ENCODE measurements at places on chromosomes 4 and X.

GRCh38 chr4:6271701-6272465 lies 2.2 kb downstream of the WFS1 start:
- no peak for DNase-seq

GRCh38 chrX:5788910-5789309 lies 439.8 kb downstream of the NLGN4X start:
- no peak for DNase-seq

DNA sequence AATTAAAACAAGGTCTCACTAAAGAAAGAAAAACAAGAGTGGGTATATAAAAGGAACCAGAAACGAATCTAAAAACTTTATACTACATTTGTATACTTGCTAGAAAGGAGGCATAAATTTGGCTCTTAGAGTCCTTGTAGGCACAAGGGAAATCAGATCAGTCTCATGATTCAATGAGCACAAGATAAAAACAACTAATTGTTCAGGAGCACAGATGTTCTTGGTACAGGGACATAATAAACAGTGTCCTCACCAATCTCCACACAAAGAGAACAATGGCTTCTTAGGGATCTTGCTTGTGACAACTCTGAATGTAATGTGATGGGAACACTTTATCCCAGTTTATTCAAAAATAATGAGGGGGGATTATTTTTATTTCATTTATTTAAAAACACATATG lies 28.3 kb downstream of the TMEM144 start:
- DNase-seq = no peak

- no peak for DNase-seq
These were observed 50.8 kb downstream of the SMIM14 start for GRCh38 chr4:39587881-39588280.

- DNase-seq = no peak
These were observed 24.7 kb upstream of the CENPVL3 start for GRCh38 chrX:51643377-51643776.

DNA sequence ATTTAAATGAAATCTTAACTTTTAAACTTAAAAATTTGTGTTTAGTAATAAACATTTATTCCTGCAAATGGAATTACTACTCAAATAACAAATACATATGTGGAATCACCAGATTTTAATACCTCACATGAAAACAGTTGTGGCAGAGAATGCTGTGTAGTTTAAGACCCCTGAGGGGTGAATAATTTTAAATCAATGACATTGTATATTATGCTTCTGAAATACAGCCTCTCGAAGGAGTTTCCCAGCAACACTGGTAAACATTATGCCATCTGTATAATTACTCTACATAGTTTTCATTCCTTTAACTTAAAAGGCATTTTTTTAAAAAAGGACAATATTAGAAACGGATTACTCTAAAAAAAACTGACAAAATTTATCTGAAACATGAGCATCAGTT lies 2313.3 kb downstream of the ARAP2 start:
- no peak for DNase-seq

GRCh38 chr4:94814237-94814636 lies 56.5 kb downstream of the BMPR1B start:
- DNase-seq = no peak

DNA sequence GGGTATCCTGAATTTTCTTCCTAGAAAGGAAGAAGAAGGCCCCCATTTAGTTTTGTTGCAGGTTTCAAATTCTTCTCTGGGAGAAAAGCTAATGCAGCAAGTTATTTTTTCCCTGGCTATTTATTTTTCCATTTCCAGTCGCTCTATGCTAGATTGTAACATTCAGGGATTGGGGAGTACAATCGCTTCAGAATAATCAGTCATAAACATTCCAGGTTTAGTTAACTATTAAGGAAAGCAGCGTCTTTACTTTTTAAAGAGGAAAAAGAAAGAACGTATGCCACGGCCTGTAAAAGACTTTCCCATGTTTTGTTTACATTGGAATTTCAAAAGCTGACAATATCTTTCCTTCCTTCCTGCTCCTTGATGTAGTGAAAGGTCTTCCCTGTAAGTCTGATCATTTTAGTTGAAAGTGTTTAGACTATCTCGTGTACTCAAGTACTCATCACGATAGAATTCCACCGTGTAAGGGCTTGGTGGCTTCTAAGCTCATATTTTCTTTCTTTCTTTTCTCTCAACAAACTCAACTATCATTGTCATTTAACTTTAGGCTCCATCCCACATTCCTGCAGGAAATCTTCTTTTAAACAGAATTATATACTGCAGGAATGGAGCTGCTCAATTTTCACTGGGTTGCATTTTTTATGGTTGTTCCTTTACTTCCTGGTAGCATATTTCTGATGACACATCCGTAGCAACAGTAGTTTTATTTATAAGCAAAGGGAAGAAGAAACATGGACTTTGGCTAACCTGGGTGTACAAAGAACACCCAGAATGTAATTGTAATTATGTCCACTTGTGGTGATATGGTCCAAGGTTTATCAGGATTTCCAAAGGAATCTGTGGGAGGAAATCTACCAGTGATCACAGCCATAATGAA lies 213.1 kb upstream of the FAT1 start:
- DNase-seq = no peak

DNA sequence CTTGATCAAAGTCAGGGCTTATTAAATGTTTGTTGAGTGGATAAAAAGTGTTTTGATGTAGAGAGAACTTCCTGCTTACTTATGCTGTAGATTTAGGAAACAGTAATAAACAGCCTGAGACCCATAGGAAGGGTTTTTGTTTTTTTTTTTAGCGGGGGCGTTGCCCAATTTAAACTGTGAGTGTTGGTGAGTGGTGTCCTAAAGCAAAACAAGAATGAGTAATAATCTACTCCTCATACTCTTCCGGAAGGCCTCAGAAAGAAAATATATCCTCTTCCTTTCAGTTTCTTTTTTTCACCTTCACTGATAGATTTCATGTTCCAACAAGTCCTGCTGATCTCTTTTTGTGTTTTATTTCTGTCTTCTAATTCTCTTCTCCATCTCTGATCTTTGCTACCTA lies 104.4 kb upstream of the SCML1 start:
- no peak for DNase-seq

DNA sequence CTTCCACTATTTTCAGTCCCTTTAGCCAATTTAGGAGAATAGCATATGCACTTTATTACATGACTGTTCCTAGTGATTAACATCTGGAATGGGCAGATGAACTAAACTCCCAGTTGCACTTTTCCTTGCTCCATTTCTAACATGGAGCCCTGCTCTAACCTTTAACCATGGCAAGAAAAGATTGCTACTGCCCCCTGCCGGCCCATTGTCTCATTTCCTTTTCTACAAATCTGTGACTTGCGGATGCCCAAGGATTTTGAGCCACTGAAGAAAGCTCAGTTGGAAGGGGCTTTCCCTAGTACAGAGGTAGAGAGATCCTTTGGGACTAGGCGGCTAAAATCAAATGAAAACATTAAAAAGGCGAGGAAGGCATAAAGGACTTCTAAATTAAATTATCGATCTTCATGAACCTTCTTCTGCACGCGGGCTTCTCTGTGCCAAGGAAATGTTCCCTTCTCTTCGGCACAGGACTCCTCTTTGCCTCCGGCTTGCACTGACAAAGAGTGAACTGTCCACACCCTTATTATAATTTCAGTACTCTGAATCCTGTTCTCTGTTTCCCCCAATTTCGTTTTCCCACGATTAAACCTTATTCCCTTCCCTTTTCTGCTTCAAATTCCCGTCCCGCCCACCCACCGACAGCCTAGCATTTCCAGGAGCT lies 577 bp upstream of the GLRA2 start:
- DNase-seq = peak; percentile 68

- DNase-seq = no peak
These were observed 31.3 kb downstream of the NYX start for GRCh38 chrX:41478381-41478911.

- no peak for DNase-seq
These were observed 1489.8 kb downstream of the STIM2 start for GRCh38 chr4:28350485-28350884.

GRCh38 chr4:98570151-98570797 lies 88.1 kb downstream of the TSPAN5 start:
- DNase-seq = no peak

DNA sequence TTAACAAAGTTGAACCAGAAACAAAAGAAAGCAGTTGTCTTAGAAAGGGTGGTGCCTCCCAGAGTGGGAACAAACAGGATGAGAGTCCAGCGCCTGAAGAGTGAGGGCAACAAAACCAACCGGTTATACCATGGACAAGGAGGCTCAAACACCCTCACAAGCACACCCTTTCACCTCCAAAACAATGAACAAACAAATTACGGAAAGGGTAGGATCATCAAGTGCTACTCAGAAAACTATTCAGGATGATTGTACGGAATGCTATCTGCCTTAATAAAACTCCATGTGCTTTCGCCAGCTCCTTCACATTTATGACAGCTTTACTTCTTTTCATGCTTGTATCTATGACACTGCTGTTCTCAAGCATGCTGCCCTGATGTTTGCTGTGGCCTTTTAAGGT lies 26.8 kb downstream of the SLC39A8 start:
- no peak for DNase-seq

- DNase-seq = no peak
These were observed 17.7 kb upstream of the RP2 start for GRCh38 chrX:46819136-46819535.

GRCh38 chrX:47502316-47503125 lies 19.5 kb upstream of the ZNF41 start:
- no peak for DNase-seq

GRCh38 chrX:68684291-68684918 lies 36.9 kb downstream of the STARD8 start:
- DNase-seq = no peak

DNA sequence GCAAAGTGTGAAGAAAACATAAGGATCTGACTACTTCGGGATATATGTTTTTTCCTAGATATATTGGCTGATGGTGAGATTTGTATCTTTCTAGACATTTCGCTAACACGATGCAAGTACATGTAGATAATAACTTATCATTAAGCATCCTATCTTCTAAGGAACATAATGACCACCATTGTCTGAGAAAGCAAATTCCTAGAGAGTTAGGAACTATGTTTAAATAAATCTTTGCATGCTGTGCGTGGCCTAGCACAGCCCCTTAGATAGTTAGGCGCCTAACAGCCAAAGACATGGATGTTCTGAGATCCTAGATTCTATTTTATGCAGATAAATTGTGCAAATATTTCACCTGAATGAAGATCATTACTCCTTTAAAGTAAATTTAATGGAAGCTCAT lies 3.0 kb downstream of the COL4A6 start:
- DNase-seq = no peak

DNA sequence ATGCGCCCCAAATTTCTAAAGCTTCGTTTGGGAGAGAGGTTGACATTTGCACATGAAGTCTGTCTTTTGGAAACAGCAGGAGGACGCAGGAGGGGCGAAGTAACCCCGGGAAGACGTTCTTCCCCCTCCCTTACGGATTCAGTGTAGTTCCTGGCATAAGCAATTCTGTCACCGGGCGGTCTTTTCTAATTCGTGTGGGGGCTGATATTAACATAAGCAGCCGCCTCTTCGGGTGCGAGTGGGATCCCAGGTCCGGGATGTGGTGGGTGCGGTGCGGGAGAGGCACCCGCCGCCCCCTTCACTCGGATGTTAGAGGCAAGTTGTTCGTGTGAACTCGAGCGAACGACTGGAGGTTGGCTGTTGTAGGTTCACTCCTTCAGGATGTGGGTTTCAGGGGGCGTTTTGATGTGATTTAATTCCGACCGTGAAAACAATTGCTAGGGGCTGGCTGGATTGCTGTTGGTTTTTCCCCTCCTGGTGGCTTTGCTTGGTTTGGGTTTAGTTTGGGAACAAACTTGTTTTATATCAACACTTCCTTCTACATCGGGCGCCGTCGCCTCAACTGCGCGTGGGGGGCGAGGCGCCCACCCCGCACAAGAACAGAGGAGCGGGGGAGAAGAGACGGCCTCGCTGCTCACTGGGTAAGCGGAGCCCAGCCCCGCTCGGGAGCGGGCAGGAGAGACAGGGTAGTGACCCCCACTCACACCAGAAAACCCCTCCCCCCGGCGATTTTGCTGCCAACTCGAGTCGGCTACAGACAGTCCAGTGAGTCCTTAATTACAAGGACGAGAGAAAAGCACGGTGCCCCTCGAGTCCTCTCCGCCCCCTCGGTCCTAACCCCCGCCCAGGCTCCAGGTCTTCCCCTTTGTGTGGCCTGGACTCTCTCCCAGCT lies 2.9 kb upstream of the LEF1 start:
- DNase-seq = peak; percentile 13

DNA sequence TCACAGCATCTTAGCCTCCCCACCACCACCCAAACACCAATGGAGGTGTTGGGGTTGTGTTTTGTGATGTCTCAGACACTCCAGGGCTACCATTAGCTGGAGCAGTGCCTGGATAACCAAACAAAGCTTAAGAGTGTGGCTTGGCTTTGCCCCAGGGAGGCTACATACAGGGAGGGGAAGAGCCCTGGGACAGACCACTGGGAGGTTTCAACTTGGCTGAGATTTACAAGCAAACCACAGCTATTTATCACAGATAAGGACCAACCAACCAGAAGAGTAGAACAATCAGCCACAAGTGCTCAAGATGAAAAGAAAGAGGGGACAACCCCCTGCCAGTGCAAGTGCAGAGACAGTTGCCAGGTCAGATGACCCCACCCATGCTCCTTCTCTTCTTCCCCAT lies 24.1 kb downstream of the SOX3 start:
- no peak for DNase-seq

GRCh38 chrX:101686574-101686973 lies 26.9 kb upstream of the ARMCX2 start:
- no peak for DNase-seq

- DNase-seq = no peak
These were observed 21.3 kb downstream of the PLRG1 start for GRCh38 chr4:154528869-154529268.

DNA sequence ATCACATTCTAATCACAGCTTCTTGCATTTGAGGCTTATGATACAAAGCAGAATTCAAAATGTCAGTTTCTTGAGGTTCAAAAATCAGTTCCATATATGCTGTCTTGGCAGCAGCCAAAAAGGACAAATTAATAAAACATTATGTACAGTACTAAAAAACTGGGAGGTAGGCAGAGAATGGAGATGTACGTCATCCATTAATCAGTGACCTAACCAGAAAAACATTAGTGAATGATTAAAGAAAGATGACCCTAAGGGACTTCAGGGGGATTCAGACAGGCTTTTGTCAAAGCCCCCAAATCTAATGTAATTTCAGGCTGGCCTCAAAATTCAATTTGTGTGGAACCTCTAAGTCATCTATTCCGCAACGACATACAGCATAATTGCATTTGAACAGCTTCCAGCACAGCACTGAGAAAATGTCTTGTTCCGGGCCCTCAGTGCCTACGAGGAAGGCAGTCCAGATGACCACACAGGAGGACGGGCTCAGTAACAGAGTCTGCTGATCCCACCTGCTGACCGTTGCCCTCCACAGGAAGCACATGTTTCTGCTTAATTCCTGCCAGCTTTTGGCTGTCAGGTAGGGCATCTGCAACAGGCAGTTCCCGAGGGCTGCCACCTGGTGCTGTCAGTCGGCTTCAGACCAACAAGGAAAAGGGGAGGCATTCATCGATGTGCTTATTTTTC lies 83.8 kb upstream of the HHIP start:
- no peak for DNase-seq
